HL-60 (cell line): ENCODE measurements at places on chromosomes 12 and 14.

- no peak for DNase-seq
Observed at GRCh38 chr14:55976655-55977054, 141.6 kb upstream of the PELI2 start.

DNA sequence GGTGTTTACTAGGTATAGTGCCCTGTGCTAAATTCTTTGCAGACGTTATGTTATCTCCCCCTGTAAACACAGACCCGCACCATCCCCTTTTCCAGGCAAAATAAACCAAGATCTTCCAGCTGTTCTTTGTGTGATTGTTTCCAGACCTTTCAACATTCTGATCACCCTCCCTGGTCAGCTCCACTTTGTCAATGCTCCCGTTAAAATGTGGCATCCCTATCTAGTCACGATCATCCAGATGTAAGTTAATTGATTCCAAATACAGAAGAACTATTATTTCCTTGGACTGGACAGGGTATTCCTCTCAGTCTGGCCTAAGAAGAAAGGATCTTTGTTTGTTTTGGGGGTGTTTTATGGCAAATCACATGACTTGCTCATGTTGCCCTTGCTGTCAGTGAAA is 127.6 kb upstream of the ARID2 start:
- no peak for DNase-seq

- DNase-seq, result no peak
Observed at GRCh38 chr14:46063872-46064271, 587.7 kb downstream of the RPL10L start.

DNA sequence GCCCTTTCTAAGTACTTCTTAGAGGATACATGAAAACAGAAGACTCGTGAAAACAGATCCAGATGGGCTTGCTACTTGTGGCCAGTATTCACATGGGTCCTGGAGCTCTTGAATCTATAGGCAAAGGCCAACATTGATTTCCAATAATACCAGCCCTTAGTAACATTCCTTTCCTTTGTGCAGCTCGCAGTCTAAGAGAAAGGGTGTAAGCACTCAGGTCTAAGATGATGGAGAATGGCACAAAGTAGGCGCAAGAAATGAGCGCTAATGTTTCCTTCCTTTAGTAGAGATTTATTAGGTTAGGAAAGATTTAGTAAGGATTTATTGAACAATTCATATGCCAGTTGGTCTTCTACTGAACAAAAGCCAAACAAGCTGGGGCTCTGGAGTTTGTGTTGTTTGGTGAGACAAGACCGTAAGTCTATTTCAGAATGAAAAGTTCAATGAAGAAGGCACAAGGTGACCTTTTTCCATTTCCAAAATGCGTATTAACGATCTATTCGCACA is 525 bp downstream of the RNU6-8 start:
- DNase-seq, result no peak

DNA sequence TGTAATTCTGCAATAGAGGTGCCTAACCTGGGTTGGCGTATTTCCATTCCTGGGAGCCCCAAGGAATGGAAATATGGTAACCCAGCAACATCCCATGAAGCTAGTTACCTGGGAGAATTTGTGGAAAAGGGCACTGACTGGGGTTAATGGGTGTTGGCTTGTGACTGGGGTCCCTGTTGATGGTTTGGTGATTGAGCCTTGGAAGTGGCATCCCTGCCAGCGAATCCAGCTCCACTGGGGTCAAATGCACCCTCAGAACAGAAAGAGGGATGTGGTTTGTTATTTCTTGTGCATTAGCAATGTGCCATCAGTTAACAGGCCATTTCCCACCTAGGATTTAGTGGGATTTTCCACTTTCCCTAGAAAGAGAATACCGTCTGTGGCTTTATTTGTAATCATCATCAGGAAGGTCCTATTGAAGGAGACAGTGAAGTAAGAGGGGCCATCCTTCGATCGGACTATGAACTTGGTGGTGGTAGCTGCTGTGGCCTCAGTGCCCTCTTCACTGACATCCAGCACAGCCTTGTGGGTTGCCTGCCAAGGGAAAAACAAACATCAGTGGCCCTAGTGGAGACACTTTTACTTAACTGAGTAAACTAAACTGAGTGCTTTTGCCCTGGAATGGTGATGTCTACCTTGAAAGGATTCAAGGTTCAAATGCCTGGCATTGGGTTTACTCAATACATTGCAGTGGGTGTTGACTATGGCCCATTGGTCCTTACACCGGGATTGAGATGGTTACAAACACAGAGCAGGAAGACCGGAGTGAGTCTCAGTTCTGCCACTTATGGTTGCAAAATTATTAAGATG is 10.4 kb upstream of the SERPINA11 start:
- no peak for DNase-seq

DNA sequence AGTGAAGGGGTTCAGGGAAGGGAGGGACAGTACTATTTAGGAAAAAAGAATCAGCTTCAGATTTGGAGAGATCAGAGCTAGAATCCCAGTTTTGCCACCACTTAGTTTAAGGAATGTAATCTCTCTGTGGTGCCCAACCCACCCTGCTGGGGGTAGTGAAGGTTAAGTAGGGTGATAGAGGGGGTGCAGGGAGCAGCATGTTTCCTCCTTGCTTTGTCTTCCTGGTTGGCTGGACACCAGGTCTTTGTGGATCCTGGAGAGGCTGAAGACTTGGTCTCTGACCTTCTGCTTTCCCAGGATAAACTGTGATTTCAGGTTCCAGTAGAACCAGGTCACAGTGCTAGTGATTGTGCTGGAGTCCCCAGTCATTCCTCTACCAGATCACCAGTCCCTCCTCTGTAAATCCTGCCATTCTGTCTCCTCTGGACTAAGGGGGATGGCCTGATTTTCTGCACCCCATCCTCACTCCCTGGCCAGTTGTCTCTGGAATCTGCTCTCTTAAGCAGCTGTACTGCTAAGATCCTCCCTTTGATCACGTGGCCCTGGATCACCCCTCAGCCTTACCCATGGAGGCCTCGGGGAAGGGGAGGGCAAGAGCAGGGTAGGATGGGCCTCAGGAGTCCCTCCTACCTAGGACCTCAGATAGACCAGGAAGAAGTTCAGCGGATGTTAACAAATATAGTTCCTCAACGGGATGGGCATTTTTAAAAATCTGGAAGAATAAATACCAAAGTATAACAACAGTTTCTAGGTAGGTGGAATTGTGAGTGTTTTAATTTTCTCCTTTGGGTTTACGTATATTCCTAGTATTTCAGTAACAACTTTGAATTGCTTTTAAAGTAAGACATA is 3.1 kb downstream of the MAP3K12 start:
- DNase-seq, result peak; percentile 76

DNA sequence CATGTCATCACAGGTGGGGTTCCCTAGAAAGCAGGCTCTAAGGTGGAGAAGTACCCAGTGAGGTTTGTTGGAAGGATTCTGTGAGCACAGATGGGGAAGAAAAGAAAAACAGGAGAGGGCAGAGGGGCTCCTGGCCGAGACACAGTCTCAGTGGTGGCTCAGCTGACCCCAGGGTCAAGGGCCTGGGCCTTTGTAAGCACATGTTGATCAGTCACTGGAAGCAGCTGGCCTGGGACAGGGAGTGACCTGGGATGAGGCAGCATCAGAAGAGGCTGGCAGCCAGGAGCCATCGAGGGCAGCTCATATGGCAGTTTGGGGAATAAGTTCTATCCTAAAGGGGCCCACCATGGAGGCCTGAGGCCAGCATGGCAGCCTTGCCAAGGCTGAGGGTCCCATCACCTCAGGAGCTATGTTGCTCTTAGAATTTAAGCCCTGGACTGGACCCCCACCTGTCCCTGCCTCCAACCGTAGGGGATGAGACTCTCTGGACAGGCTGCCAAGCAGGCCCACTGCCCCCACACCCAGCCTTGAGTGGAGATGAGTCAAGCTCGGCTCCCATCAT is 6.3 kb upstream of the TMEM179 start:
- no peak for DNase-seq

DNA sequence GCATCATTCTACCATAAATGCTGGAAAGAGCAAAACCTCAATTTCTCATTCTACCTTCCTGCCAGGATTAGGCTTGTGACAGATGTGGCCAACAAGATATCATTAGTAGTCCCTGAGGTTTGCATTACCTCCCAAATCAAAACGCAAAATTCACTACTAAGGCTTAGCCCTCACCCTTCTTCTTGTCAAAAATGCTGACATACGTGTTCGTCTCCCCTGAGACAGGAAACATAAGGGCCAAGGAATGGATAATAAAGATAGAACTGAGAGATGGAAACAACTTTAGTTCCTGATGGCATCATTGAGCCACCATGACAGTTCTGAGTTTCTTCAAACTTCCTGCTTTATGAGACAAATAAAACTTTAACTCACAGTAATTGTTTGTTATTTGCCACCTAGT is 642.1 kb downstream of the NOVA1 start:
- no peak for DNase-seq

DNA sequence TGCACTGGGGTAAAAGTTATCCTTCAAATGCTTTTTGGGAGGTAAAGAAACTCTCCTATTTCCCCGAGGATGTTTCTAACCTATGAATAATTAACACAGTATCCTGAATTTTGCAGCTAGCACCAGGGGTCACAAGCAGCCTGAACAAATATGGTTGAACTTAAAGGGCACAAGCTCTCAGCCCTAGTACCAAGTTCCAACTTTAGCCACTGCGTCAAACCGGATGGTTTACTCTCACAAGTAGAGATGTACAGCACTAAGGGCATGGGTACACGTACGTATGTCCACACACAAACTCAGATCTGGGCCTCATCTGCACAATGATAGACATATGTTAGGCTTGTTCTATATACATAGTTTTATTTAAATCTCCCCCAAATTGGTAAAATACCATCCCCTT is 4.7 kb downstream of the CCDC88C start:
- DNase-seq, result no peak

DNA sequence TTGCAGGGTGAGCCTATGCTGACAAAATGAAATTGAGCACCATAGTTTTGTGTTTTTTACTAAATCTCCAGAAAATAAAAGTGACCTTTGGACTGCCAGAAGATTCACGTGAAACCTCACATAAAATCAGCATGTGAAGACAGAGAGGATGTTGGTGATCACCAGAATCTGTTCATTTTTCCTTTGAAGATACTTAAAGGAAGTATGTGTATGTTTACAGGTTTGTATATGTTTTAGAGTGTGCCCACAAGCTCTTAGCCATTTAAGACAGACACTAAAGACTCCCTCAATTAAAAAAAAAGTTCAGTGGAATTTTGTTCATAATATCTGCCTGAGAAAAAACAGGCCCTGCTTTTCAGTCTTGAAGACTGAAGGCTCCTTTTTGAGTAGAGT is 25.9 kb downstream of the DDX47 start:
- DNase-seq, result no peak

DNA sequence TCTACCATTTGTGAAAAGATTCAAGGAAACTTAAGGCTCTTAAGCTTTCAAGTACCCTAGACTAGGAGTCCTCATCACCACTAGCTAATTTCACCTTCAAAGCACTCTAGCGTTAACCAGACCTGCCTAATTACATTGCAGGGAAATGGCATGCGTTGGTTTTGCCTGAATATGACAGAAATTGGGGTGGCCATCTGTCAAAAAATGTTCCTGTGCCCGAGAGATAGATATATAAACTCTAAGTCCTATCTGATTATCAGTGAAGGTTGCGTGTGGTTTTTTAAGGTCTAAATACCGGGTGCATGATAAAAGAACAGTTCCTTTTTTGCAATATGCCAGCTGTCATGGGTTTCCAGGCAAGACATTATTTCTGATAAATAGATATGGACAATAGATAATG is 48.3 kb downstream of the SPRING1 start:
- no peak for DNase-seq

DNA sequence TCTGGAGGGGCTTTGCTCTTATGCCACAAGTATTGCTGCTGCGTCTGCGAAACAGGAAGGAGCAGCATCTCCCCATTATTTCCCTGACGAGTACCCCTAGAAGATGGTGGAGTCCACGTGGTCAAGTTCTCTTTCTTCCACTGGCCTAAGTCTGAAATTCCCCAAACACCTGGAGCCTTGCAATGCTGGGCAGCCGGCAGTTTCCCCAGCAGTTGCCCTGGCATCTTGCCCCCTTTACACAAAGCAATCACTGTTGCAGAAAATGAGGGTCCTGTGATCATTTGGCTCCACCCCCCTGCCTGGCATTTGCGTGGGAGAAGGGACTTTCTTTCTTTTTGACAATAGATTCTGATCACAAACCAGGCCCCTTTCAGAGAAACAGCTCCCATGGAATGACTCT is 56.9 kb downstream of the FOS start:
- DNase-seq, result no peak

DNA sequence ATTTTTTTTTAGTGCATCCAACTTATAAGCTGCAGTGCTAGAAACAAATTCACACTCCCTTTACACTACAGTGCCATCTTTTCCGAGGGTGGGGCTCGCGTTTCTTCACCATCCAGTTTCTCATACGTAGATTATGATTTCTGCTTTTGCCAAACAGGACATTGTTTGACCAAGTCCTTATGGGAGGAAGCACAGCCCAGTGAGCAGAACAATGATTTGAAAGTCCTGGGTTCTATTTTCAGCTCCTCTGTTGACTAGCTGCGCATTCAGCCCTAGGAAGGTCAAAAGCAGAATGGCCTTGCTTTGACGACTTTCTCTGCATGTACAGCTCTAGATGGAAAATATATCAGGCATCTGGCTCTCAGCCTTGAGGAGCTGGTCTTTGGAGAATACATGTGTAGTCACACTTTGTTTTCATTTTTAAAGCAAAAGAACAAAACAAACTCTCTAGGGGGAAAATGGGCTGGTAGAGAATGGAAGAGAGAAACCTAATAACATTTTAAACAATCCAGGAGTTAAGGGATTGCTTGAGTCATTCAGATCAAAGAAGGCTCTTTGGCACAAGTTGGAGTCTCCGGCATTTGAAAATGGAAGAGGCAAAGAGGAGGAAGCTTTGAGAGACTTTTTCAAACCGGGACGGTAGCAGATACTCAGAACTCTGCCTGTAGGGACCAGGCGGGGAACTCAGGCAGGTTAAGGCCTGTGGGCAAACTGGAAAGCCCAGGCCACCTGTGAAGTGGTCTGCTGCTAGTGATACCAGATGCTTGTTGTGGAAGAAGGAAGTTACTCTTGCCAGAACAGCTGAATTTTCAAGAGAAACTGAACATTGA is 257.3 kb upstream of the PLEKHG7 start:
- peak; percentile 36 for DNase-seq

DNA sequence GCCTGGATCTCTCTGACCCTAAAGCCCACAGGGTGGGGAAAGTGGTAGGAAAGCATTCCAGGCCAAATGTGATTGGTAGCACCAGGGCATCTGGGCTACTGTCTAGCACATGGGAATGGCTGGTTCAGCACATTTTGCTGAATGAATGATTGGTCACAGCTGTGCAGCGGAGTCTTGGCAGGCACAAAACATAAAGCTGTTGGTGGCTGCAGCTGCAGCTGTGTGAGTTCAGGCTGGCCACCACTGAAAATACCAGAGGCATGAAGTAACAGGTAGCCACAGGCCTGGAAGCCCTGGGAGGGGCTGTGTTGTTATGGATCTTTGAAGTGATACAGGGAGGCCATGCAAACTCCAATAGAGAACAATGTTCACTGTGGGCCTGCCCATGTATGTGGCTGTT is 72.7 kb downstream of the MYRFL start:
- DNase-seq, result no peak

DNA sequence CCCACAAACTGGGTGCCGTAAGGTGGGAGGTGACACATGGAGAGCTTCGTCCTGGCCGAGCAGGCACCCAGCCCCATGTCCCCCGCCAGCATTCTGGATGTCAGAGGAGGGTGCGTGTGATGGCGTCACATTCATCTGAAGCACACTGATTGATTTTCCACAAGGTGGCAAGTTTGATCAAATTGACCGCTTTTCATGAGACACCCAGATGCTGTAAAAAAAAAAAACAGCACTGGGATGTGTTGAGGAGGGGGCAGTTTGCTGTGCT is 24.2 kb downstream of the SLC25A29 start:
- DNase-seq, result no peak
